CD4-positive, alpha-beta T cell treated with Interferon alpha-2 for 1 hour (primary cell): ENCODE measurements at places on chromosomes 11 and 22.

DNA sequence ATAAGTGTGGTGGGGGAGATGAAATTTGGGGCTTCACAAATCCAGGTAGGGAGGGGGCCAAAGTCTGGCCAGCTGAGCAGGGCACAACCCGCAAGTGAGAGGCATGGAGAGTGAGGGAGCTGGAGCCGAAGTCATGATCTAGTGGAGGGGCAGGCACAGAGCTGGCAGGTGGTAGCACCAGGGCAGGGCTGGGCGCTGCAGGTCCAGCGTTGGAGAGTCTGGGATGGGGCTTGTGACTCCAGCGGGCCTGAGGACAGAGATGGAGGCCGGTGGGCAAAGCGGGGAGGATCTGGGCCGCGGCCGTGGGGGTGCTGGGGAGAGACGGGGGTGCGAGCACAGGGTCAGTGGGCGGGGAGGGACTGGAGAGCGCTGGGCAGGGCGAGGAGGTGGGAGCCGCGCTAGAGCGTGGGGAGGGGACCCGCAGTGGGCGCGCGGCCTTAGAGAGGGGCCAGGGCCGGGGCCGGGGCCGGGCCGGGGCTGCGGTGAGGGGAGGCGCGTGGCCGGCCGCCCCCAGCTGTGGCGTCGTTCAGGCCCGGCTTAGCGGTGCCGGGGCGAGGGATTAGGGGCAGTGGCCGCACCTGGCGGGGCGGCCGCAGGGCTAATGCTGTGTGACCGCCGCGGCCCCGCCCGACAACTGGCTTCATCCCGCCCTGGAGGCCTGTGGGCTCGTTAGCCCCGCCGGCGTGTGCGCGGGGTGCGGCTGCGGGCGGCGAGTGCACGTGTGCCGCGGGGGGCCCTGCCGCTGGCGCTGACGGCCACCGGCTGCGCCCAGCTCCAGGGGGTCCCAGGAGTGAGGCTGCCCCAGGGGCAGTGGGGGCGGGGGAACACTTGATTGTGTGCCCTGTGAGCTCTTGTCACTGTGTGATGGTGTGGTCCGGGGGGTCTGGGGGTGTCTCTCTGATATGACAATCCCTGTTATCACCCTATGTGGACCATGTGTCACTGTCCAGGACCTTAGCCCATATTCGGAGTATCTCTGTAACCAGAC, 23.6 kb upstream of the MYOD1 start:
- no peak for DNase-seq

DNA sequence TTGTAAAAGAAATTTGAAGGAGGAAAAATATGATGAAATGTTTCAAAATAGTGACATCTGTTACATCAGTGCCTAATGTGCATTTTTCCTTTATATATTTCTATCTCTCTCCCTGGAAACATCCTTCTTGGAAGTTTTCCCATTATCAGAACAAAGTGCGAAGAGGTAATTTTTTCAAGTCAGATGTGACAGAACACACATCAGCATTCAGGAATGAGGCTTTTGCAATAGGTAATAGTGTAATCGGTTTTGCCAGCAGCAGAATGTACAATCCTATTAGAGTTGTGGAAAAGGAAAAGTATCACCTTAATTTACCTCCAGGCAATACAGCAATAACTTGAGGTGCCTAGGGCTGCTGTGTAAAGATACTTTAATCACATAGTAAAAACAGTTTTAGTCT, 275.8 kb downstream of the FAT3 start:
- no peak for DNase-seq

DNA sequence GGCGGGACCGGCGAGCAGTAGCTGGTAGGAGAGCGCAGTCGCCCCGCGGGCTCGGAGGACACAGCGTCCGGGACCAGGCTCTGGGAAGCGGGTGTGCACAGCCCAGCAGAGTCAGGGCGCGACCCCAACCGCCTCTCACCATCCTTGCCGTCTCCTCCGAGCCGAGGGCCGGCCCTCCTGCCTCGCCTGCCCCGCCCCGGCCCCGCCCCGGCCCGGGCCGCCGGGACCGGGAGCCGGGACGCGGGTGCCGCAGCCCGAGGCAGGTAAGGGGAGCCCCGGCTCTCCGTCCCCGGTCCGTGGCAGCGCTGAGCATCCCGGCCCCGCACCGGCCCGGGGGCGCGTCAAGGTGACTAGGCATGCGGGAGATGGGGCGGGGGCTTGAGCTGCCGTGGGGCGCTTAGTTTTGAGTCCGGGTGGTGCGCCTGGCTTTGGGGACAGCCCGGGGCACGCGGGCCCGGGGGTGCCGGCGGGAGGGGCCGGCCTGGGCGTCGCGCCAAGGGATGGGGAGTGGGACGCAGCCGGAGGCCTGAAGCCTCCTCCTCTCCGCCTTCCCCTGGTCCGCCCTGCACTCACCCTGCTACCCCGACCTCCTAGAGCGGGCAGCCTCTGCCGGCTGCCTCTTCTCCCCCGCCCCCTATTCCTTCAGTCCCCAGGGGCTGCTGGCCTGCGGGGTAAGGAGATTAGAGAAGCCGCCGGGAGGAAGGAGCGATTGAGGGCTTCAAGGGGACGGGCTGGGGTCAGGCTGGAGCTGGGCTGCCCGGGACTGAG, at the start of gene ABCG4:
TSS of gene ABCG4 (plus strand) at position 35 of the 768 bp plus-strand sequence. CDS start 914 bp downstream, outside the sequence.
- DNase-seq, result no peak

DNA sequence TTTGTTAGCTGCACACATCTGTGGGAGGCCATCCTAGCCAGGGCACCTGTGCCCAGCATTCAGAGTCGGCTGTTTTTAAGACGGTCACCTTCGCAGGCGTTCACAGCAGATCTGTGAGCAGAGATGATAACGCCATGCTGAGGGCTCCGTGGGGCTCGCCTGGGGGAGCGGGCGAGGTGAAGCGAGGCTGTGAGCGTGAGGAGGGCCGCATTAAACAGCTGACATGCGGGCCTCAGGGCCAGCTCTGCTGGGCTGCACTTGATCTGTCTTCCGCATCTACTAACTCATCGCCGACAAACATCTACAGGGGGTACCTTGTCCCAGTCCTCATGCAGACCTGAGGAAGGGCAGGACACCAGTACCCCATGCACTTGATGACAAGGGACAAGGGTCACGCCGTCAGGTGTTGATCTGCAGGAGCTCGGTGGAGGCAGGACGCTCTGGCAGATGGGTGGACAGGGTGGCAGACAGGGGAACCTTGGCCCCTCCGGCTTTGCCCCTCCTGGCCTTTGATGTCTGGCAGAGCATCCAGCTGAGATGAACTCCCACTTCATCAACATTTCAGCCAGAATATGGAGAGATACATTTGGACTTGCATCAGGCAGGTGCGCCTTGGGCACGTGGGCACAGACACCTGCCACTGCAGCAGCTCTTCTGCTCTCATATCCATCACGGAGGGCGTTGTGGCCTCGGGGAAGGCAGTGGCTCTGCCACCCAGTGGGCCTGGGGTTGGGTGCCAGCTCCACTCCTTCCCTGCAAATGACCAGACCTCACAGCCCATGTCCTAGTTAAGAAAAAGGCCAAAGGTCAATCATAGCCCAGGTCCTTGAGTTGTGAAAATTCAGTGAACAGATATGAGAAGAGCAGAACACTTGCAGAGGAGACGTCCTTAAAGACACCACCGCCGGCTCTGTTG, 822.9 kb downstream of the BRD1 start:
- DNase-seq, result no peak

DNA sequence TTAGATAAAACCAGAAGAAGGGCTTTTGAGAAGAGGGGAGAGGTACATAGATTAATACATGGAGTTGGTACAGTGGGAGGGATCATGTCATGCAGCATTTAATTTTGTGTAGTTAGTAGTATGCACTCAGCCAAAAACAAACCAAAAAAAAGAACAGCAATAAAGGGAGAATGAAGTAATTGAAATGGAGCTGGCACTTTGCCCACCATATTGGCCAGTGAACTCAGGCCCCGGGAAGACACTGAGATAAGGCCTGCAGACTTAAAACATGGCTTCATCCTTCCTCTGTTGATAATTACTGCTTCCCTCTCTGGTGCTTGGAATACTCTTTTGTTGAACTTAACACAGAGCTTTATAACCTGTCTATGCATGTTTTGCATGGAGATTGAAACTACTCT, 3.1 kb downstream of the PANX1 start:
- no peak for DNase-seq

DNA sequence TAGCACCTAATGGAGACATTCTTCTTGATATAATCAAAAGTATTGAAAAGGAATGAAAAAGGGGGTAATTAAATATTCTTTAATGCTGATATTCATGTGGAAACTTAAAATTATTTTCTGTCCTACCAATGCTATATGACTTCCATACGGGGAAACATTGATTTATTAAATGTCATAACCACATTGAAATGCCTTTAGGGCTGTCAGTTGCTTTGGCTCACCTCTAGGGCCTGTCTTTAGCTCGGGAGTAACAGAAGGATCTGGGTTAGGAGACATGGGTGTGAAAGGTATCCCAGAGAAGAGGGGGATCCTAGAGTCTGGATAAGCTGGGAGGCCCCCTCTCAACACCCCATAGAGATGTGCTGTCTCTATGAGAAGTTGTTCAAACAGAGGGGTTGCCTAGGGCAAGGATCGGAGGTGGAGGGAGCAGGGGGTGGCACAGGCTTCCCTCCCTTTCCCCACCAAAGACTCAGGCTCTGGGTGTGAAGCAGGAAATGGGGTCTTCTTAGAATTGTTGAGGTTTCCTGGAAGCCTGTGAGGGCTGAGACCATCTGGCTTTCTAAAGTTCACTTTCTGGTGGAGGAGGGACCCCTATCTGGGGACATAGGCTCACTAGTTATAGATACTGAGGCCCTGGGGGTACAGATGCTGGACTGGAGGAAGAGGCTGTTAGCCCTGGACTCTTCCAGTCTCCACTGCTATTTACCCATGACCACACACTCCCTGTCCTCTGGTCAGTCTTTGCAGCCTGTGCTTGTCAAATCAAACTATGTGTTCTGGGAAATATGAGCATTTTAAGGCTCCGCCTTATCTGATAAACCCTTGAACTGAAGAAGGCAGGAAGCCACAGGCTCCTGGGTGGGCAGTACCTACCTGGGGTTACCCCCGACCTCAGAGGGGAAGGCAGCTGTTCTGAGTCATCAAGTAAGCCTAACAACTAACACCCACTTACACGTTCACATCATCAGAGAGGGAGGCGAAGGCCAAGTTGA, 55.8 kb upstream of the RRAS2 start:
- DNase-seq, result peak; percentile 83

GRCh38 chr11:100629671-100630070, 57.4 kb upstream of the ARHGAP42 start:
- DNase-seq, result no peak

- no peak for DNase-seq
These were observed 12.6 kb upstream of the SERPINH1 start for GRCh38 chr11:75549370-75549958.

DNA sequence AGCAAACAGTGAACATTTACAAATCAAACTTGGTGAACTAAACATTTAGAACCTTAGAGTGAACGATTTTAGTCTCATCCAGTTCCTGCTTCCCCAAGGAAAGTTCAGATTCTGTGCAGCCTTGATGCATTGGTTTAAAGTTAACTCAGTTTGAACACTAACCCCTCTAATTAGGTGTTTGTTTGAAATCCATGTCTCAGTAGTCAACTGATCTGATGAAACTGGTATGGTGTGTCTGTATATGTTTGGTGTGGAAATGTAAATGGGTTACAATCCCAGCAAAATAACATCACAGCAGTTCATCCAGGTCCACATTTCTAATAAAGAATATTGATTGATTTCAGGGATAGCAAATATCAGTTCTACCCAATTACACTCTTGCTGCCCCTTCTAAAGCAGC, 532.0 kb downstream of the NTM start:
- no peak for DNase-seq

- no peak for DNase-seq
These were observed 6.8 kb upstream of the RGL4 start for GRCh38 chr22:23684026-23684425.

- no peak for DNase-seq
These were observed 40.9 kb upstream of the BLID start for GRCh38 chr11:122156940-122157382.

DNA sequence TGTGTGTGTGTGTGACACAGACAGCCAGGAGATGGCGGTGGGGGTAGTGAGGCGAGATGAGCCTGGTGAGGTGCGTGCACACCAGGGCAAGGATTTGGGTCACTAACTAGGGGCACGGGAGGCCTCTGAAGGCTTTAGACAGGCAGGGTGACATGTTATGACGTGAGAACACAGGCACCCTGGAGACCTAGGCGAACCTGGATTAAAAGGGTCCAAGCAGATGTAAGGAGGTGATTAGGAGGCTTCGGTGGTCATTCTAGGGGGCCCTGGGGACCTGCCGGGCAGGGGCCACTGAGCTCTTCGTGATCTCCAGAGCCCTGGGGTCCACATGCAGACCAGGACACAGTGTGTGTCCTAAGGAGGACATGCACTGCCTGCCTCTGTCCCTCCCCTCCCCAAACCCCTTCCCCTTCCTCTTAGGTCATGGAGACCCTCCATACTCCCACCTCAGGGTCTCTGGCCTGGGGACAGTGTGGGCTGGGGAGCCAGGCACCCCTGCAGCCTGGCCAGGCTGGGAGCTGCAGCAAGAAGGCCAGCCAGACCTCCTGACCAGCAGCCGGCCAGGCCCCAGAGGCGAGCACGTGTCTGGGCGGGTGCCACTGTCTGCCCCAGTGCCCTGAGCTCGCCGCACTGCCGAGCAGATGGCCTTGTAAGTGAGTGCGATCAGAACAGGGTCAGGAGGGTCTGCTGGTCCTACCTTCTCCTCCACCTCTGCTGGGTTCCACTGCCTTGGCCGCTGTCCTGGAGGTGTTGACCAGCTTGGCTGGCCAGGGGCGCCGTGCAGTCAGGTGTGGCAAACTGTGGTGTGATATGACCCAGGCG, 32.1 kb downstream of the IFT27 start:
- DNase-seq, result no peak
